ENCODE measurements at places on chromosomes 3 and 15.

GRCh38 chr3:19436746-19437145 lies 288.4 kb downstream of the KCNH8 start:
- no peak for DNase-seq

GRCh38 chr3:152362086-152362485 lies 93.4 kb downstream of the MBNL1 start:
- DNase-seq: no peak

DNA sequence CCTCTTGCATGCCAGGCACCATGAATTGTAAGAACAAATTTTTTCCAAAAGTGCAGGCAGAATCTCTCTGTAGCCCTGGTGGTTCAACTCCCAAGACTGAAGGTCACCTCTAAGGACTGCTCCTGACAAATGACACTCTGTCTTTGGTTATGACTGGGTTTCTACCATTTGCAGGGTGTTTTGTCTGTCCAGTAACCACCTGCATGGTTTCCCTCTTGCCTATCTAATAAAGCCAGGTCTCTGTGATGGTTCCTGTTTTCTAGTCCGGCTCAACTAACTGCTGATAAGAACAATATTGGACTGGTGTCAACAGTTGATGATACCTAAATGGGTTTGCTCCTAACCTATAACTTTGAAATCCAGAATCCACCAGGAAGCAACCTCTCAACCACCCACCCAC lies 43.7 kb downstream of the ATP8B4 start:
- no peak for DNase-seq

DNA sequence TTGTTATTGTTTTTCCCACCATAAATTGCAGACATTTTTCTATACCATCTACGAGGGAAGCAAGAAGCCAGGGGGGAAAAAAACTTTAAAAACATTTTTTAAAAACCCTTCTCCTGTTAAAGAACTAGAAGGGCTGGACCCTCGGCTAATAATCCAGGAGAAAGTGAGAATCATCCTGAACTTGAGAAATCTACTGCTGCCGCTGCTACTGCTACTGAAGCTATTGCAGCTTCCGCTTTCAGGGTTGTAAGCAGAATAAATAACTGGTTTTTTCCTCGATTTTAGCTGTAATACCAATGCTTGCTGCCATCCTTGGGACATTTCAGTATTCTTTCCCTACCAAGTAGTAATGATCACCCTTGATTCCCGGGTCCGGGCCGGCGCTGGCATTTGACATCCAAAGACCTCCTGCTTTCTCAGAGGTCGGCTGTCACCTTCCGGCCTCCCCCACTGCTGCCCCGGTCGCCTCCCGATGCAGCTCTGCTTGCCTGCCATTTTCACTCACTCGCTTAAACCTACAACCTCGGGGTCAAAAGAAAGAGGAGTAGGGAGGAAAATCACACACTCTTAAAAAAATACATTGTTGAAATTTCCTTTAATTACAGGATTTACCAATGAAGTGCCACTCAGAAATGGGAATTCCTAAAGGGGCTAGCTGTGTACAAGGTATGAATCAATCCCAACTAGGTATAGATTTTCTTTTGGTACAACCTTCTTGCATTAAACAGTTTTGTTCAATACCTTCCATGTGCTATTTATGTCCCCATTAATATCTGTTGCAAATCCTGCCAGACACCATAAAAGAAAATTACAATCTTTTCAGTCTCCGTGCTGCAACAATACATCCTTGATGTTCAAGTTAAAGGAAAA lies 674 bp upstream of the MECOM start:
- no peak for DNase-seq

- DNase-seq: no peak
These were observed 56.3 kb upstream of the PSMD6 start for GRCh38 chr3:64079369-64080150.

- no peak for DNase-seq
These were observed 43.2 kb upstream of the CMSS1 start for GRCh38 chr3:99774467-99774866.

DNA sequence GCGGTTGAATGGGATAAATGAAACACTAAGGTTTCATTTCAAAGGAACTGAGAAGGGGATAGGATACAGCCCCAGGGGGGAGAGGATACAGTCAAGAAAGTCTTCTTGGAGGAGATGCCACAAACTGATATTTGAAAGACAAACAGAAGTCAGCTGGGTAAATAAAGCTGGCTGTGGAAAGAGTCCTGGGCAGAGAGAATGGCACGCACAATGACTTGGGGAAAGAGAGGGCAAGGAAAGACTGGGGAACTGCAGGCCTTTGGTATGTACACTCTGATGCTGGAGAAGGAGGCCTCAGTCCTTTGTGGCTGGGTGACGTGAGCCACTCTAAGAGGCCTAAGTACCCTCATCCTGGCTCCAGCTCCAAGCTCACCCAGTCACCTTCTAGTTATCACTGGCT lies 45.2 kb upstream of the LMCD1 start:
- DNase-seq: no peak

DNA sequence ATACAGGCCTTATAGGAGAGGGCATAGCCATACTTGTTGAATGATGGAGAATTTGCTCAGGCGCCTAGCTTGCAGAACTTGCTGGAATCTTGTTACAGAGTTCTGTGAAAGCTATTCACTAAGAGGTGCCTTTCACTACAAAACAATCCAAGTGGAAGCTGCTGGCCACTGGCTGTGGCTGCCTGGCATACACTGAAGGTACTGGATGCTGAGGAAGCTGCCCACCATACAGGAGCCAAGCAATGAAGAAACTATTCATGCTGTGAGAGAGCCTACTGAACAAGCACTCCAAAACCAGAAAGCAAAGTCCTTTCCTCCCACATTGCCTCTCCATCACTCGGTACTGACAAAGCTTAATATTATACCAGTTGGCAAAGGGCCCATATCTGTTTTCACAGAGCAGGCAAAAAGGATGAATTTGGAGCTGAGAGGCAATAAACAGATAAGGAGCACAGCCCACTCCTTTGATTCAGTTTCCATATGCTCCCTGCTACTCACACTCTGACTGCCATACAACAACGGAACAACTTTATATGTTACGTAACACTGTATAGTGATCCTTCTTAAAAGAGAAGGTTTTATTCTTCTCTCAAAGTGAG lies 192.6 kb upstream of the ALCAM start:
- no peak for DNase-seq

GRCh38 chr3:177441813-177442646 lies 244.7 kb upstream of the TBL1XR1 start:
- no peak for DNase-seq

GRCh38 chr3:29436612-29437323 lies 155.9 kb downstream of the RBMS3 start:
- DNase-seq: no peak
